Kidney tubule cell (primary cell): ENCODE measurements at places on chromosomes 5 and 9.

DNA sequence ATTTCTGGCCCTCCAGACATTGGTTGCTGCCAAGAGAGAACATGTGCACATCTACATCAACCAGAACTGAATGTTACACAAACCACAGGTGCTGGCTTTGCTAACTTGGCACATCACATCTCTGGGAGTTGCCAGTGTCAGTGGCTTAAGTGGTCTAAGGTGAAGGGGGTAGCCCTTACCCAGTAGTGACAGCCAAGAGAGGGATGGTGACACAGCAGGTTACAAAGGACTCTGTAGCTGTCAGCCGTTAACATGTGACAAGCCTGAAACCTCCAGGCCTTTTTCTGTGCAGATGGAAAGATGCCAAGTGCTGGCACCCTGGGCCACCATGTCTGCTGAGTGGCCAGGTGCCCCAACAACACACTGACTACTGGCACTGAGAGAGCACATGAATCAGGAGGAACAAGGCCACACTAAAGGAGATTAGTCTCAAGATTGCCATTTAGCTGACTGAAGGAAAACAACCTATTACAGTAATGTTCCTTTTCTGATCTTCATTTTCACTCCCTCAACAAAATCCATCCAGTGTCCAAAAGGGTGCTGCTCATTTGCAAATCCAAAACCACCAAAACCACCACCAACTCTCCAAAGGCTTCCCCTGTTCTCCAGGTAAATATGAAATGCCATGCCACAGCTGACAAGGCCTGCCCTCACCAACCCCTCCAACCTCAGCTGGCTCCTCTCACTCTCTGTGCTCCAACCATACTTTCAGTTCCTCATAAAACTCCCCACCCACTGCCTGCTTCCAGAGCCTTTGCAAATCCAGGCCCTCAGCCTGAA is 20.2 kb downstream of the SIL1 start:
- no peak for DNase-seq

DNA sequence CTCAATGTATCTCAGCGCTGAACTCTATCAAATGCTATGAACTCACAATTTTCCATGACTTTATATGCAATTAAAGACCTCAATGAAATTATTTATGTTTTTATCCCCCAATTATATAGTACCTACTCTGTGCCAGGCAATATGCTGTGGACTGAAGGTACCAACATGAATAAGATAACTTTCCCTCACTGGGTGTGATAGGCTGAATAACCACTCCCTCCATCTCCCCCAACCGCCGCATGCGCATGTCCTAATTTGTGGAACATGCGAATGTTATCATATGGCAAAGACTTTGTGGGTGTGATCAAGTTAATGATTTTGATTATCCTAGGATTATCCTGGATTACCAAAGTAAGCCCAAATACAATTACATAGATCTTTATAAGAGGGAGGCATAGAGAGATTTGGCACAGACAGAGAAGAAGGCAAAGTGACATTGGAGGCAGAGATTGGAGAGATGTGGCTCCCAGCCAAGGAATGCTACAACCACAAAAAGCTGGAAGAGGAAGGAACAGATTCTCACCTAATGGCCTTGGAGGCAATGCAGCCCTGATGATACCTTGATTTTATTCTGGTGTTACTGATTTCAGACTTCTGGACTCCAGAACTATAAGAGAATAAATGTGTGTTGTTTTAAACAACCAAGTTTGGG is 149.1 kb upstream of the VCAN start:
- DNase-seq: peak; percentile 29

DNA sequence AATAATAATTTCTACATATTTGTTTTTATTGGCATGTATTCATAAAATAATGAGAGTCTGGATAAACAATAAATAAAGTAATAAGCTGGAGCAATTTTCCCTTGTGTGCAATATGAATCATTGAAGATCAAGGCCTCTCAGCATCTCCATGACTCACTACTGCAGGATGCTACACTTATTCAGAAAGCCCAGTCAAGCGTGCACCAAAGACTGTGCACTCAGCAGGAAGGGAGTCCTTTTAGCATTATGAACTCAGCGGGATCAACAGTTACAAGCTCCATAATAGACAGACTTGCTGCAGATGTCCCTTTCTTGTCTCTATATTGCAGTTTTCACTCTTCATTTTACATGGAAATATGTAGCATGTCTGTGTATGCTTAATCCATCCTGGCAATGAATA is 485.3 kb downstream of the CDH9 start:
- peak; percentile 73 for DNase-seq

GRCh38 chr5:150428106-150428876 is 15.6 kb upstream of the CD74 start:
- DNase-seq: peak; percentile 65

DNA sequence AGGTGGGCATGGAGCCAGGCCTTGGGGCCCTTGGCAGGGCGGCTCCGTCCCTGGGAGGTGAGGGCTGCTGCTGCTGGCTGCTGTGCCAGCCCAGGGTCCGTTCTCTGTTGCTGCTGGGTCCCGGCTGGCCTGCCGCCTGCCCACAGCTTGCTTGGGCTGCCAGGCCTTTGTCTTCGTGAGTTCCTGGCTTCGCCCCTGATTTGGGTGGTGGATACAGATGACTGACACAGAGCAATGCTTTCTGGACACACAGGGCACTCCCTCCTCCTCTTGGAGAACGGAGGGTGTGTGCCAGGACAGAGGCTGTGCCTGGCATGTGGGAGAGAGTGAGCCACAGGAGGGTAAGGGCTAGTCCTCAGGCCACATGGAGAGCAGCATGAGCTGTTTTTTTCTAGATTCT is 166.1 kb downstream of the MACROH2A1 start:
- DNase-seq: peak; percentile 46

- DNase-seq: no peak
Measured at GRCh38 chr9:78763424-78763823, 466.5 kb downstream of the PSAT1 start.

GRCh38 chr5:82911910-82912309 is 165.3 kb downstream of the TMEM167A start:
- DNase-seq: no peak

- no peak for DNase-seq
Measured at GRCh38 chr9:36999728-37000333, 34.2 kb downstream of the PAX5 start.

DNA sequence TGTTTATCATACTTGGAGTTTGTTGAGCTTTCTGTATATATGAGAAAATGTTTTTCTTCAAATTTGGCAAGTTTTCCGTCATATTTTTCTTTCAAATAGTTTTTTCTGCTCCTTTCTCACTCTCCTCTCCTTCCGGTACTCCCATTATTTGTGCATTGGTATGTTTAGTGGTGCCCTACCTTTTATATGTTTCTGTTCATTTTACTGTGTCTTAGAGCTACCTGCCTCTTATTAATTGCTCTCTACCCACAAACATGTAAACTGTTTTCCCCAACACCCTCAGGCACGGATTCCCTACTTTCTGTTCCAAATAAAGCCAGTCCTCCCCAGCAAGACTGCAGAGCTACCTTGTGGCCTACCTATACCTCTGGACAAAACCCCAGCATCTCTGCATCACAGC is 60.6 kb upstream of the S1PR3 start:
- DNase-seq: no peak
